NCI-H1417 (cell line): ENCODE measurements at places on chromosomes 7 and 10.

GRCh38 chr10:127441350-127442219 lies 107.5 kb upstream of the NPS start:
- no peak for DNase-seq

GRCh38 chr7:142866361-142867096 lies 11.7 kb downstream of the EPHB6 start:
- DNase-seq: peak; percentile 23

GRCh38 chr7:45347804-45348203 lies 190.2 kb downstream of the RAMP3 start:
- no peak for DNase-seq

- no peak for DNase-seq
These were observed 2.5 kb downstream of the SLK start for GRCh38 chr10:103969436-103969835.

DNA sequence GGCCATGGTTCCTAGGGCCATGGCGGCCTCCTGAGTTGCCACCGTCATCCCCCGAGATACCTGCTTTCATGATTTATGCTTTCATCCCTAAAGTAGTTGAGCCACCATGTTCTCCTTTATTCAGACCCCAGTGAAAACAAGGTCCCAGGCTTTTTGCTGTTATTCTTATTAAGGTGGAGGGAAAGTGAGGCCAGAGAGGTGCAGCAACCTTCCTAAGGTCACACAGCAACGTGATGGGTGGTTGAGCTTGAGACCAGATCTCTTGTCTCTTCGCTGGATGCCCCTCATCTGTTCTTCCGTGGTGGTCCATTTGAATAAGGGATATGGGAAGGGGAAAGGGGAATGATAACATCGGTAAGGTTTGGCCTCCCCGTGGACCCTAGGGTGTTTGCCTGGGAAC lies 142.2 kb downstream of the C10orf105 start:
- DNase-seq: no peak

DNA sequence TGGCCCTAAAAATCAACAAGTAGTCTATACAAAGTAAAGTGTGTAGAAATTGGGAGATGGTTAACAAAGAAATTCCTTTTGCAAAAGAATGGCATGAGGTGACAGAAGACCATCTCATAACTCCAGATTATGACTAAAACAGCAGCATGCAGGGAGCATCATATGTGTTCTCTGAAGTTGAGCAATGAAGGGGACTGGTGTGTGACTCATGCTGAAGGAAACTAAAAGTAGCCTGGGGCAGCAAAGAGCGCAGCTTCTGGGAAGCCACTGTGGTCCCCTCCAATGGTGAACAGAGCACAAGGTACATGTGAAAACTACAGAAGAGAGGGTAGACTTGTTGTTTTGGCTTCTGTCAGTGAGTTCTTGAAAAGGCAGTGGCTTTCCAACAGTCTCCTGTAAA lies 133.4 kb downstream of the MACC1 start:
- no peak for DNase-seq

GRCh38 chr10:102462512-102463054 lies 11.2 kb upstream of the C10orf95 start:
- peak; percentile 14 for DNase-seq

DNA sequence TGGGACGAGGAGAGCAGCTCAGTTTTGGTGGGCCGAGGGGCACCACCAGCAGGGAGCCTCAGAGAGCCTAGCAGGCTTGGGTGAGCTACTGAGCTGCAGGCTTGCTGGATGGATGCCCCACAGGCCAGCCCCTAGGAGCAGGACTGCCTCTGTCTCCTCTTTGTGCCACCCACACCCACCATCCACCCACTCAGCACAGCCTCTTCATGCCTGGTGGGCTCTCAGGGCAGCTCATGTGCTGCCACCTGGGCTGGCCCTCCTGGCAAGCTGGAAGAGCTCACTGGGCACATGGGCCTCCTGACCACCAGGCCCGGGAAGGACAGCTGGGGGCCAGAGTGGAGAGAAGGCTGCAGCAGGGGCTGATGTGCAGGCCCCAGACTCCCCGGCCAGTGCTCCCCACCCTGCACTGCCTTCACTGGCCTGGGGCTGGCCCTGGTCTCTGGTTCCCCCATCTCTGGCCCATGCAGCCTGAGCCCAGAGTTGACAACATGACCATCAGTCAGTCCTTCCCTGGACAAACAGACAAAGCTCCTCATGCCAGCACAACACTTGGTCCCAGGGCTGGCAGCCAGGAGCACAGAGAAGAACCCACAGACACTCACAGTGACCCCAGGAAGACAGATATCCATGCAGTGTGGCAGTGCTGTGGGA lies 8.2 kb downstream of the RASGEF1A start:
- DNase-seq: no peak

DNA sequence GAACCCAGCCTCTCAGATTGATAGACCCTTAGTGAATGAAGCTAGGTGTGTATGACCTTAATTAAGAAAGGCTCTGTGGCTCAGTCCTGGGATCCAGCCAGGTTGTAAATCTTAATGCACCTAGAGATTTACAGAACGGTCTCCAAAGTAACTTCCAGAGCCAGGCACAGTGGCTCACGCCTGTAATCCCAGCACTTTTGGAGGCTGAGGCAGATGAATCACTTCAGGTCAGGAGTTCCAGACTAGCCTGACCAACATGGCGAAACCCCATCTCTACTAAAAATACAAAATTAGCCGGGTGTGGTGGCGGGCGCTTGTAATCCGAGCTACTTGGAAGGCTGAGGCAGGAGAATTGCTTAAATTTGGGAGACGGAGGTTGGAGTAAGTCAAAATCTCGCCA lies 24.3 kb downstream of the CALHM2 start:
- DNase-seq: no peak

DNA sequence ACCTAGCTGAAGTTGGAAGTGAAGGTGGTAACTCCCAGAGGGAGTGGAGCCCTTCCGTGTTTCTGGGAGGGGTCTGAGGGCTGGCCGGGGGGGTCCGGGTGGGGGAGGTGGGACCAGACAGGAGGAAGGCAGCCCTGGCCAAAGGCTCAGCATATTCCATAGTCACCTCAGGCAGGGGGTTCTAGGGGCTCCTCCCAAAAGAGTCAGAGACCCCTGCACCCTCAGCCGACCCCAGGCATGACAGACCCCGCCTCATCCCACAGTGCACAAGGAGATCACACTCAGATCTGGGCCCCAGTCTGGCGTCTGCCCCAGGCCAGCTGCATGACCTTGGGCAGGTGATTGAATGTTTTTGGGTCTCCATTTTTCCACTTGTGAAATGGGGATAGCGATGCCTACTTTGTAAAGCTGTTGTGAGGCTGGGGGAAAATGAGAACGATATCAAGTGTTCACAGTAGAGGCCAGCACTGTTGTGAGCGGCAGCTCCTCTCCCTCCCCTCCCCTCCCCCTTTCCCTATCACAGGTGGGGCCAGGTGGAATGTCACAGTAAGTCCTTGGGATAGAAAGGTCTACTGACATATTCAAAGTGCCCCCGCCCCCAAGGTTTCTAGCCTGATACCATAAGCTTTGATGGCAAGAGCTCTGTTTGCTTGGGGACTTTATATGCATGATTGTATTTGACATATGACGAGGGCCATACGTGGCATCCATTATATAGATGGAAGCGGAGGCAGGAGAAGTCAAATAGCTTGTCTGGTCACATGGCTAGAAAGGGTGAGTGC lies 33.3 kb downstream of the DNAJB12 start:
- no peak for DNase-seq

DNA sequence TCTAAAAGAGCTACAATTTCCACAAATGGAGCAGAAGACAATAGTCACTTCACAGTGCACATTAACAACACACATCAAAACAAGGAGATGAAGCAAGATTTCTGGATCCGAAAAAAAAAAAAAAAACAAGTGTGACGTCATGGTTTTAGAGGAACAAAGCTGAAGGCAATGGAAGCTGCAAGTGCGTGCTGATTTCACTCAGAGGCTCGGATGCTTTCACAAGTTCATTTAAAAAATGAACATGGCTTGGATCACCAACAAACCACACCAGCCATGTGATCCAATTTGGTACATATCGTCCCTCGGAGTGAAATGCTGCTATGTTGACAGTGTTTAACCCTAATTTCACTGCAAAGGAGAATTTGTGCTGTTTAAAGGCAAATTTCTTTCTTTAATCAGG lies 337.0 kb upstream of the PRKCQ start:
- DNase-seq: no peak

DNA sequence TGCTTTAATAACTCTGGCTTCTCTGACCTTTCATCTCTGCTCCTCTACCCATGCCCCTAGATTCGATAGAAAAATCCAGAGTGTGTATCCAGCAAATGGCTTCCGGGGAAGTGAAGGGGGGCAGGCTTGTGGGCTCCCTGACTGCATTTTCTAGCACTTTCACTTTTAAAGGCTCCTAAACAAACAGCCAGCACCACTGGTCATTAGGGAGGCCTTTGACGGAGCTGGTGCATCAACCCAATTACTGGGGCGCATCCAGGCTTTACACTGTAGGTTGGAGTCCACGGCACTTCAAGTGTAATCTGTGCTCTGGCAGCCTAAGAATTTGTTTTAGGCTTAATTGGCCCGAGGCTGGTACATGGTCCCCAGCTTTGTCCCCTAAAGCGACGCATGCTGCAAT lies 291.9 kb downstream of the GFRA1 start:
- DNase-seq: no peak

DNA sequence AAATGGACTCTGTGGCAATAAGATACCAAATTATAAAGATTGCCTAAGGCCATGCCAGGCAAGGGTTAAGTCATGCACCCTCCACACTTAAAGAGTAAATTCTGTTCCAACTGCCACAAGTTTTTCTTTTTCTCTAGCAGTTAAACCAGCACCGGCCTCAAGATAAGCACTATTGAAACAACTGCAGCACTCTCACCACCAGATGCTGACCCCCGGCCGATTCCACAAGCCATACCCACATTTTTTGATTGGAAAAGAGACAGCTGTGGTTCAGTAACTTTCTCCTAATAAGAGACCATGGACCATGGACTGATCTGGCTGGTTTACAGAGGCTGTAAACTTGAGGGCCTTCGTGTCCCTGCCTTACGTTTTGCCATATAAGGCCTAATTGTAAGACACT lies 44.9 kb downstream of the GRM8 start:
- DNase-seq: no peak
